ENCODE measurements at places on chromosomes 12 and 14.
A peak's percentile ranks its signal among the peaks of the same experiment; 100 is the strongest.

DNA sequence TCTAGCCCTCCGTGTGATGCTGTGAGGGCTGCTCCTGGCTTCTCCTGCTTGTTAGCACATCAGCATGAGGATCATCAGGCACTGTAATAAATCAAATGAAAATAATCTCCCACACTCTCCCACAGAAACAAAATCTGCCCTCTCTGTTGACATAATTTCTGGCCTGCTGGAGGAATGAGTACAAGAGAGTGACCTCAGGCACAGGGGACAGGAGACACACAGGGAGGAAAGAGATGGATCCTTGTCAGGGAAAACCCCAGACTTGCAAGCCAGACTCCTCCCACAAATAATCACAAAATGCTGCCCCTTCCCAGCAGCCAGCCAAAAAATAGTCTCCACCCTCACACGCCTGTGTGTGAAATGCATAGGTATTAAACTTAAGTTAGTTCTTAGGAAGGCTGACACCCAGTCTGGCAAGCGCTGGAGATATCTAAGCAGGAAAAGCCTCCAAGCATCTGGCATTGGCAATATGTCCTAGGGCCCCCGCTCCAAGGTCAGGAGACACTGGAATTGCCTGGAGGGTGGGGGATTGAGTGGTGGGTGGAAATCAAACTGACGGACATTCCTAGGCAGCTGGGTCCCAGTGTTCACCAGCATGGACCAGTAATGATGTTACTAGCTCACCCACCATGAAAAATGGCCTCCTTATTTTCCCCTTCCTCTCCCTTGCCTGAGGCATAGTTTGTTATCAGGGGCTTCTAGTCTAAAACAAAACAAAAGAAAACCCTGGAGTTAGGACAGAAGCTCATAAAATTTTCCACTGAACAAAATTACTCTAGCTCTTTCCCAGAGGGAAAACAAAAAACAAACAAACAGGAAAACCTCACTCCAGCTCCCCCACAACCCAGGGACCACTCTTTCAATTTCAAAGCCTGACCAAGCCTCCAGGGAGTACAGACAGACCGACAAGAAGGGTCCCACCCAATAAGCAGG, 22.0 kb downstream of the SMUG1 start:
- DNase-seq: no peak

GRCh38 chr14:23436327-23437132, 1.1 kb upstream of the MYH7 start:
- DNase-seq: no peak

- DNase-seq: no peak
These were observed at the start of gene SPTB for GRCh38 chr14:64879635-64880220. TSS of gene SPTB (minus strand) at chr14:64879907. CDS start at chr14:64823094, 56,813 bp downstream.

- DNase-seq: no peak
These were observed 9.3 kb upstream of the DENND5B start for GRCh38 chr12:31600252-31600651.

- no peak for DNase-seq
These were observed 2.8 kb downstream of the TMX1 start for GRCh38 chr14:51242545-51243490.

DNA sequence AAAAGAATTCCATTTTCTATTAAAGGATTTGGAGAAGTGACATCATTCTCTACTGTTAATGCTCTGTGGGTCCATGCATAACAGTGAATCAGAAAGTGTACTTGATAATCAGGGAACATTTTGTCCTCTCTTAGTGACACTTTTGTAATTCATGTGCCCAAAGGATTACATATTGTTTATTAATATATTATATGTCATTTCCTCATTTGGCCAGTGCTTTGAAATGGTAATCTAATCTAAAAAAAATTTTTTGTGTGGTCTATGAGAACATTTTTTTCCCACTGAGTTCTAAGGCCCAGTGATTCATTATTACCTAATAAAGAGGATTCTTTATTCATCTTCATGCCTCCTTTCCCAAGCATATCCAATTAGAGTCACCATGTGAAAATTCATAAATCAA, 79.7 kb upstream of the MYF6 start:
- DNase-seq: peak; percentile 79

- DNase-seq: no peak
These were observed 42.1 kb upstream of the USP44 start for GRCh38 chr12:95593266-95593871.

DNA sequence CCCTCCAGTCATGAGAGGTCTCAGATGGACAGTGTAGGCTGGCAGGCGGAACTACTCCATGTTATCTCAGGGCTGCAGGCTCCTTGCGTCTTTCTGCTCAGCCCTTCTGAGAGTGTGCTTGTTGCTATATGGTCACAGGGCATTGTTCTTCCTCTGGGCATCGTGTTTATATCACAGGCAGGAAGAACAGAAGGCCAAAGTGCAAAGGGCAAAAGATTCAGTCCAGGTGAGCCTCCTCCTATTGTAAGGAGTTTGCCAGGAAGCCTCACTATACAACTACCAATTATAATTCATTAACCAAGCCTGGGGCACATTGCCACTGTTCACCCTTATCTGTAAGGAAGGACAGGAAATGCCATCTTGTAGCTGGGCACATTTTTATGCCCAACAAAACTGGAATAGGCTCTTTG, 195.5 kb upstream of the KITLG start:
- DNase-seq: no peak

DNA sequence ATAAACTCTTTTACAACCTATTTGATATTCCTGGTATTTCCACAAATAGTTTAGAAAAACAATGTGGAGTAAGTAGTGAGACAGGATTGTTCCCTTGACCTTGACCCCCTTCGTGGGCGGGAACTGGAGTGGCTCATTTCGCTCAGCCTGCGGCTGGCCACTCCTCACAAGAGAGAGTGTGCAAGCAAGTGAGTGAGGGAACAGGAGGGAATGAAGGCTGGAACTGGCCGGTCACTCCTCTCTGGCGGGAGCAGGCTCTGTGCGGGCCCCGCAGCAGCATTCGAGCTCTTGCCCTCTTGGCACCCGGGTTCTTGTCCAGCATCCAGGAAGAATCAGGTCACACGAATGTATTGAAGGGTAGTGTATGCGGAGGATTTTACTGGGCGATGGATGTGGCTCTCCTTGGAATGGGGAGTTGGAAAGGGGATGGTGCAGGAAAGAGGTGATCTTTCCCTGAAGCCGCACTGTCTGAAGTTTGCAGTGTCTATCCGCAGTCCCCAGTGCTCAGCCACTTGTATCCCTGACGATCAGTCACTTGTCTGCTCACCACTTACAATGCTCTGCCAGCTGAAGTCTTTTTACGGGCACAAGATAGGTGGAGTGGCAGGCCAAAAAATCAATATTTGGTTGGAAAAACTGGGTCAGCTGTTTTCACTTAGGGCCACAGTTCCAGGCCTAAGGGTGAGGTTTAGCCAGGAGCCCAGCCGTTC, 28.0 kb upstream of the TXNRD1 start:
- no peak for DNase-seq

DNA sequence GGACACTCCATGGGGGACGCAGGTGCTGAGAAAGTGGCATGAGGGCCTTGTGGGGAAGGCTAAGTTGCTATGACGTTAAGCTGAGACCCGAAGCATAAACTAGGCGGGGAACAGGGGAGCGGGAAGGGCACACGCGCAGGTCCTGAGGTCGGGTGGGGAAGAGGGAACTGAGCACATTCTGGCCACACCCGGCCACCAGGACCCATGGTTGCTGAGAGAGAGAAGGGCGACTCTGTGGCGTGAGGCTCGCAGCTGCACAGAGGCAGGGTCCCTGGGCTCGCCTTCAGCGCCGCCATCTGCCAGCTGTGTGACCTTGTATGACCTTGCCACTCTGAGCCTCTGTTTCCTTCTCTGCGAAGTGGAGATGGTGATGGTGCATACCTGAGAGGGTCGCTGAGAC, 182.5 kb downstream of the PHETA1 start:
- no peak for DNase-seq

- no peak for DNase-seq
These were observed 156.3 kb upstream of the TMCC3 start for GRCh38 chr12:94806617-94807016.

GRCh38 chr12:71872401-71872800, 32.8 kb downstream of the TBC1D15 start:
- no peak for DNase-seq

DNA sequence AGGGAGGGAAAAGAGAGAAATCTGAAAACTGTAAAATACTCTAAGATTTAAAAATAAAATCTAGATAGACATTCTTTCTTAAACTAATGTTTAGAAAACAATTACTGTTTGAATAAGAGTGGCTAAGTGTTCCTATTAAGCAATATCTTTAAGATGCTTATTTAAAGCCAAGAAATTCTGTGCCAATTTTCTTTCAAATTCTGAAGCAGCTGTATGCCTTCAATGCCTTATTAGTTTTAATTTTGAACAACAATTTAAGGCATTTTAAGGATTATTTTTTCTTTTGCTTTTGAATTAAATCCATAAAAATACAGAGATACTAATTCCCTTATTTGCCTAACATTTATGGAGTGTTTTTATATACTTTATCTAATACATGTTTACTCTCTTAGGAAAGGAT, 50.3 kb upstream of the KITLG start:
- no peak for DNase-seq
